ENCODE measurements at places on chromosomes 5 and 9.

GRCh38 chr5:149162401-149163084 is 21.2 kb downstream of the ABLIM3 start:
- DNase-seq, result no peak

GRCh38 chr9:3576328-3576727 is 50.5 kb upstream of the RFX3 start:
- no peak for DNase-seq

DNA sequence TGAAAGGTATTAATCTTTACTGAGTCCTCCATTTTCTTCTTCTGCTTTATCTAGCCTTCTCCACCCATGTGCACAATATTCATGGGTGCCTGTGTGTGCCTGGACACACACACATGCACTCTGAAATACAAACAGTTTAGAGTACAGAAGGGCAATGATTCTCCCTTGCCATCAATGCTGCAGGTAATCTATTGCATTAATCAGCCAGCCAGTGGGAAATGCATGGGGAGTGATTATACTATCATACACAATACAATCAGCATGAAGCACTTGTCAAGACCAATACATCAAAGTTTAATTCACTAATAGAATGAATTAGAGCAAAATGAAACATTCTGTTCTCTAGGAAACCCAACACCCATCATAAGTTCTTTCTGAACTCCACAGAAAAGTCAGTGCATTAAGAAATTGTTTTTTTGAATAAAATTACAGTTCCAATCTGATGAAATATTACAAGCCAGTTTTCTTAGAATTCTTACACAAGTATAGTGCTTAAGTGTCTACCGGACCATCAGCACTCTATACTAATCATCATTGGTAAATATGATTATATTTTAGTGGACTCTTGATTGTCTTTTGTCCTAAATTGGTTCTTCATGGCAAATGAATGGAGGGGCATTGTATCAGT is 172.2 kb downstream of the ZSWIM6 start:
- no peak for DNase-seq

DNA sequence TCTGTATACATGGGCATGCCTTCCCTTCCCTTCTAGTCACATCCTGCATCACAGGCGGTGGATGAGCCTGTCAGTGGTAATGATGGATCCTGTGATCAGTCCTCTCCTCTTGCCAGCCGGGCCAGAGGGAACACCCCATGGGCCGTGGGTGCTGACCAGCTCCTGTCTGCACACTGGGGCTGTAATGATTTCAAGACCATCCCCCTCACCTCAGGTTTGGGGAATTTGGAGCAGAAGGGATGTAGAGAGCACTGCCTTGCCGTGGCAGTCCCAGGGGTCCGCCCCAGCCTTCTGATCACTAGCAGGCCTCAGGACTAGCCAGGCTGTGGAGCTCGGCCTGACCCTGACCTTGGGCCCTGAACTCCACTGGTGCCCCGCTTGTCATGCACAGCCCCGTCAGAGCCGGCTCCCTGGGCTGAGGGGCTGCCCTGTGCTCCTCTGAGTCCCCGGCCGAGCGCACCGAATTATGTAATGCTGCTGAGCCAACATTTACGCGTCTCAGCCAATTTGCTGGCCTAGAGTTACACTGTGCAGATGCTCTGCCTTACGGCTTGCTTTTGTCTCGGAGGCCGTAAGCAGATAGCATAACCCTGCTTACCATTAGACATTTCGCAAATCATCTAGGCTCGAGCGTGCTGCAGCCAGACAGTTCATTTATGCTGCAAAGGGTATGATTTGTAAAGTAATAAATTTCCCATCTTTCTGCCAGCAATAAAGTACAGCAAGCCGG is 155.3 kb downstream of the MACROH2A1 start:
- no peak for DNase-seq

DNA sequence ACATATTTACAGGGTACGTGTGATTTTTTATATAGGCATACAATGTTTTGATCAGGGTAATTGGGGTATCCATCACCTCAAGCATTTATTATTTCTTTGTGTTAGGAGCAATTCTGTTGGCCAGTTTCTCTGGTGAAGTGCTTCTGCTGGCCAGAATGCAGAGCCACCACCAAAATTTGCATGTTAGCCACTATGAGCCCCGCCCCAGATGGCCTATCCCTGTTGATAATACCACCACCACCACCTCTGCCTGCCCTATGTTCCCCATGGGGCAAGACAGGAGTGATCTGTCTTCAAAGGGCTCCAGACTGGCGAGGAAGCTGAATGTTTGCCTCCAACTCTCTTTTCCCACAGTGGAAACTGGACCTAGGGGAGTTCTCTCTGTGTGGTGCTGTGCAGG is 26.0 kb upstream of the JAK2 start:
- DNase-seq, result no peak

DNA sequence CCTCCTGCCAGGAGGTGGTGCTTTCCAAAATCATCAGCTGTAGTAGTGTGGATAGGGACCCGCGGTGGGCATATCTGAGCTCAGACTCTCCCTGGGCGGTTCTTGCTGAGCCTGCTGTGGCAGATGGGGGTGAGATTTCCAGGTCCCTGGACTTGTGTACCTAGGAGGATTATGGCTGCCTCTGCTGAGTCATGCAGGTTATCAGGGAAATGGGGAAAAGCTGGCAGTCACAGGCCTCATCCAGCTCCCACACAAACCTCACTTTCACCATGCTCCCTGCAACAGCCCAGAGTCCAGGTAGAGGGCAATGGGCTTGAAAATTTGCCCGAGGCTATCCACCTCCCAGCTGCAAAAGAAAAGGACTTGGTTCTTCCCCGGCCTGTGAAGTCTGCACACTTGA is 23.4 kb upstream of the MAMDC2 start:
- DNase-seq, result no peak

DNA sequence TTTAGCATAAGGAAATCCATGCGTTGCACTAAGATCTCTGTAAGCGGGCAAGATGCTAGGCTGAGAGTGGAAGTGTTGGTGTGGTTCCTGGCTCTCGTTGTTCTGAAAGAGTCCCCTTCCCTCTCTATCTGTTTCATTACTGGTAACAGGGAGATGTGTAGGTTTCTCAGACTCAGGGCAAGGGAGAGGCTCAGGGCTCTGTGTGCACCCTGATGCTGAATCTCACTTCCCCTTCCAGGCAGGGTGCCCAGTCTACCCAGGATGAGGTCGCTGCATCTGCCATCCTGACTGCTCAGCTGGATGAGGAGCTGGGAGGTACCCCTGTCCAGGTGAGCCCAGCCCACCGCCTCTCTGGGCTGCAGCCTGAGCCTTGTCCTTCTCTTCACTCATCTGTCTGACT is 45.7 kb downstream of the STOM start:
- no peak for DNase-seq

- DNase-seq, result no peak
These were observed 70.6 kb upstream of the PTPN3 start for GRCh38 chr9:109568568-109569210.

GRCh38 chr5:139133282-139133681 is 64.9 kb downstream of the SIL1 start:
- no peak for DNase-seq

DNA sequence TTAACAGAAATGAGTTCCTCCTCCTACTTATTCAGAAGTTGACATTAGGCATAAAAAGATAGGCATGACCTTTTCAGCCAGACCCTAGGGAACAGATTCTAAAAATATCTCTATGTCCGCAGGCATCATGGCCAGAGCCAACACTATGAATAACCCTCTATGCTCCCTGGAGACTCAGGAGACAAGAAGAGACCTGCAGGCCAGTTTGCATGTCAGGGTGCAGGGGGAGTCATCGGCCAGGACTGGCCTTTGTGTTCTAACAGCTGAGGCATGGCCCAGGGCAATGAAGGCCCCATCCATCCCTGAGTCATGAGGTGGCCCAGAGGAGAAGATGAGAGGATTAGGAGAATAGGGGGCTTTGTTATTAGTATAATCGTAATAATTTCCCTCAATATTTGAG is 93.8 kb downstream of the TMEM215 start:
- no peak for DNase-seq

DNA sequence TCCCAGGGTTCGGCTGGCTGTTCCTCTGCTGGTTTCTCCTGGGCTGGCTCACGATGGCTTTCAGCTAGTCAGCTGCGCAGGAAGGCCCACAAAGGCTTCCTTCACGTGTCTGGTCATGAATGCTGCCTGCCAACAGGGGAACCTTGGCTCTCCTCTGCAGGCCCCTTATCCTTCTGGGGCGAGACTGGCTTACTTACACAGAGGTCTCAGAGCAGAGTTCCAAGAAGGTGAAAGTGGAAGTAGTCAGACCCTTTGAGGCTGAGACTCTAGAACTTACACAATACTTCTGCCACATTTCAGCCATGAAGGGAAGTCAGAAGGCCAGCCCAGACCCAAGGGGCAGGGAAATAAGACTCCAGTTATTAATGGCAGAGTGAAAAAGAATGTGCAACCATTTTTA is 99.5 kb downstream of the LHFPL2 start:
- DNase-seq, result no peak

DNA sequence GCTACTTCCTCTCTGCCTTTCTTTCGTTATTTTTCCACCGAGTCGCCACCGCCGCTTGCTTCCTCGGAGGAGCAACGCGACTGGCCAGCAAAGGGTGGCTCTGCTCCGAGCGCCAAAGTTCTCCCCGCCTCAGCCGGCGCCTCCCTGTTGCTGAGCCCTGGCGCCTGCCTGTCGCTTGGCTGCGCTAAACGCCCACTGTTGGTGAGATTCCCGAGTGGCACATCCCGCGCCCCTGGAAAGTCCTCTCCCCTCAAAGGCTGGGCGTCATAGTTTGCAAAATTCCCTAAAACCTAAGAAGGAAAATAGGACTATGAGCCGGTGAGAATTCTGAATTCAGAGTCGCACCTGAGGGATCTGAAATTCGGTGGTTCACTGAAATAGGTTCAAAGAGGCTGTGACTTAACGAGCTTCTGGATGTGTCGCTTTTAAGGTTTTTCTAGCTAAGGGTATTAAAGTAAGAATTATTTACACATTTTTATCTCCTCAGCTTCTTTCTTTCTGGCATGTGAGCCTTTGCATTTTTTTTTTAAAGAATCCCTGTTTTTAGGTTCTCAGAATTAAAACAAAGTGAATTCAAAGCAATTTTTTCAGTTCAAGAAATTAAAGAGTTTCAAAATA is at the start of gene GRIN3A:
GRIN3A (minus strand) TSS at position 82 of the 618 bp plus-strand sequence. CDS start 668 bp downstream, outside the sequence.
- no peak for DNase-seq

- DNase-seq, result no peak
These were observed 5.1 kb downstream of the LIFR start for GRCh38 chr5:38551030-38552017.

- no peak for DNase-seq
These were observed 3.1 kb downstream of the CETN3 start for GRCh38 chr5:90406466-90406865.

DNA sequence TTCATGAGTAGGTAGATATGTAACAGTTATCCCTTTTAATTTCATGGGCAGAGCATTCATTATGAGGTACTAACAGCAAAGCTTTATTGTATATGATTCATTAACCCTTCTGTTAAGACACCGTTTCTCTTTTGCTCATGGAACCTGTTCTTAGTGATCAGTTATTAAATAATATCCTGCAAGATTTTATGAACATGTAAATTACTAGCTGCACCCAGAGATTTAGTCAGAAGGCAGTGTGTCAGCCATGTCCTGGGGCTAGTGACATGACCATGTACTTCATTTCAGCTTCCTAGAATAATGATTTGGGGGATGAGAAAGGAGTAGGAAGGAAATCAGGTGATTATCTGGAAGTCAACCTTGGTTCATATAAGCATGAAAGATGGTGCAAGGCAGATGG is 7.0 kb downstream of the MAST4 start:
- DNase-seq, result no peak

Measured in hematopoietic multipotent progenitor cell treated with erythropoietin and hydrocortisone succinate and interleukin-3 and kit ligand, for 17 days (in vitro differentiated cells).